ENCODE measurements at places on chromosomes 2 and 18. TPM values are rescaled to one million over a fixed set of nuclear protein-coding genes. Genes with fewer than 3 reads are reported as not detected.

FLACC1 gene
- total RNA-seq = 13.2 TPM

FRZB gene
- total RNA-seq = not detected

ITPRIPL1 gene
- 21.2 TPM for total RNA-seq

DNA sequence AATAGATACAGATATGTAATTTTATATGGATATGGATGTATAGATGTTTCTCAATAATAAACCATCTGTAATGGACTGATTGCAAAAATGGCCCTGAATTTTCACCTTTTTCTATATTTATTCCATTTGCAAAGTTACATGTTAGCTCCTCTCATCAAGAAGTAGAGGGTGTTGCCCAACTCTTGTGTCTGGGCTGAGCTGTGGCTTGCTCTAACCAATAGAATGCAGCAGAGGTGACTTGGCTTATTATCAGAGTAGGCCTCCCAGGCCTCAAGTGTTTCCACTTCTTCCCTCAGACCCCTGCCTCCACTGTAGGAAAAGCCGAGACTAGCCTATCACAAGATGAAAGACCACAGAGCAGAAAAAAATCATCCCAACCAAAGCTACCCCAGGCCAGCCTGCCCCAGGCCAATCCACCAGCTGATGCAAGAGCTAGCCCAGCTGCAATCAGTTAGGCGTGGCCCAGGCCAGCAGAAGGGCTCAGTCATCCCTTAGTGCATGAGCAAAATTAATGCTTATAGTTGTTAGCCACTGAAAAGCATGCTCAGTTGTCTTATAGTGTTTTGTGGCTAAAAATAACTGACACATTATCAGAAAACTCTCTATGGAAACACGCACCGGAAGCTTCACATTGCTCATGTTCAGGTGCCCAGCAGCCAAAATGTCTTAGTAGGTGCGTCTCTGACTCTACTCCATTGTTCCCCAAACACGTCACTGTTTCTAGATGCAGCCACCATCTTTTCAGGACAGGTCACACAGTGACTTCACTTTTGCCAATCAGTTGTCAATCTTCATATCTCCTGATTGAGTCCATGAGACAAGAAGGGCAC, 464.0 kb downstream of the FBXO15 start:
- H3K36me3 ChIP-seq = no peaks in the 10 kb centered on the region
- no peak overlapping the region for H3K27ac ChIP-seq
- DNase-seq = no peak

DNA sequence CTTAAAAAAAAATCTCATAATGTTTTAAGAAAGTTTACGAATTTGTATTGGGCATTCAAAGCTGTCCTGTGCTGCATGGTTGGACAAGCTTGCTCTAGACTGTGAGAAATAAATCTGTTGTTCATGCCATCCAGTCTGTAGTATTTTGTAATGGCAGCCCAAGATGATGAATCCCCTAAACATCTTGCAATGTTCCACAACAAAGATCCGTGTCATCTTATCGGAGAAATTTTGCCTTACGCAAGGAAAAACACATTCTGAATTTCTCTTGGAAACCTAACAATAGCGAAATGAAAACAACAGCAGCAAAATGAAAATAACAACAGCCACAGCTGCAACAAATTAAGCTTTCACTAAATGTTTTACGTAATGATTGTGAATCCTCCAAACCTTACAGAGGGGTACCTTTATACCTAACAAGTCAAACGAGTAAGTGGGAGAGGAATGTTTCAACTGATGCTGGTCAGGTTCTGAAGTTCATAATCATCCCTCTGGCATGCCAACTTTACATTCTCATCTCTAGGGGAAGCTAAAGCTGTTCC, 76.1 kb upstream of the RNU4ATAC start:
- peaks cover 51% of the 10 kb centered on the region for H3K36me3 ChIP-seq
- no peak for DNase-seq
- H3K27me3 ChIP-seq = no peaks in the 10 kb centered on the region
- no peaks in the 10 kb centered on the region for H3K4me1 ChIP-seq
- no peak overlapping the region for H3K4me3 ChIP-seq

DNA sequence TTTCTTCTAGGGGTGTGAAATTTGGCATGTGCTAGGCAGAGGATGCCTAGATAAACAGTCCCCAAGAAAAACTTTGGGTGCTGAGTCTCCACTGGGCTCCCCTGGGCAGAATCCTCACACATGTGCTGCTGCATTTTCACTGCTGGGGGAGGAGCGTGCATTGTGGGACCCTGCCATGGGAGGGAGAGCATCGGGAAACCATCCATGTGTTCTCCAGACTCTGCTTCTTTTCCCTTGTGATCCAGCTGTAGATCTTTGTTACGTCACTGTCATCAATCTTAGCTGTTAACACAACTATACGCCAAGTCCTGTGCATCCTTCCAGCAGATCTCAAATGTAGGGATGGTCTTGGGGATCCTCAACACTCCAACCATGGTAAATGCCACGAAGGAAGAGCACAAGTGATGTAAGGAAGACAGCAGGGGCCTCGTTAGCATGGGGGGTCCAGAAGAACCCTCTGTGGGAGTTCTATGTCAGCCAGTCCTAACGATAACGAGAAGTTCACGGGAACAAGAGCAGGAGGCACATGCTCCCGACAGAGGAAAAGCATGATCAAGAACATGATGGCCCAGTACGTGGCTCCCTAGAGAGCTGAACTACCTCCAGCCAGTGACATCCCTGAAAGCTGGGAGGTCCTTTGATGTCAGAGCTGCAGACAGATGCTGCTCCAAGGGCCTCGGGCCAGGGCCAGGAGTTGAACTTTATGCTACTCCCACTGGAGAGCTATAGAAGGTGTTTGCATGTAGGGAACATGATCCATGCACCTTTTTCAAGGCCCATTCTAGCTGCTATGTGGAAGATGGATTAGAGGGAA, 41.1 kb upstream of the NPAS2 start:
- H3K4me3 ChIP-seq = no peak overlapping the region
- no peaks in the 10 kb centered on the region for H3K27me3 ChIP-seq
- no peaks in the 10 kb centered on the region for H3K36me3 ChIP-seq
- no peak for DNase-seq

DNA sequence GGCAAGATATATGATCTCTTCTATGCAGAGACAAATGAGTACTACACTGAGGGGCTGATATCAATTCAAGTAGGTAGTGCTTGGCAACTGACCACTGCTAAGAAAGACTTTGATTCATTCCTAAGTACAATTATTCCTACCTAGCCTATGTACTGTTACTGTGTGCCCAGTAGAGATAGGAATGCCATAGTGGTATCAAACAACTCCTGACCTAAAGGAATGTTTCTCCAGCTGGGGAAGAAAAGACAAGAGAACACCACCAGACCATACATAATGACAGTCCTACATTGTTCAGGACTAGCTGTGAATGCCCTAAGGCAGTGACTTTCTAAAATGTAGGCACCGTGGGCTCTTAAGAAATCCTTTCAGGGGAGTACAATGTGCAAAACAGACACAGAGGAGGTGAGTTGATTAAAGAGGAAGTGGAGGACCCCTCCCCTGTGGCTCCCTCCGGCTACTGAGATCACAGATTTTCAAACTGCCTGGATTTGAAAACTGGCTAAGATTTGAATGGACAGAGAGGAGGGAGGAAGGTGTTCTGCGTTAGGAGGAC, 89.1 kb downstream of the ANTXR1 start:
- DNase-seq = no peak
- H3K4me1 ChIP-seq = no peaks in the 10 kb centered on the region
- H3K27ac ChIP-seq = no peak overlapping the region
- H3K27me3 ChIP-seq = no peaks in the 10 kb centered on the region
- no peak overlapping the region for H3K4me3 ChIP-seq

- no peak overlapping the region for H3K4me3 ChIP-seq
- DNase-seq = no peak
- H3K27me3 ChIP-seq = no peaks in the 10 kb centered on the region
- no peaks in the 10 kb centered on the region for H3K36me3 ChIP-seq
- no peaks in the 10 kb centered on the region for H3K4me1 ChIP-seq
These were observed 436.0 kb upstream of the CWC22 start for GRCh38 chr2:180442860-180443644.

All from Karpas-422 (cell line).